Heart left ventricle (tissue), 16 donors: ENCODE measurements at places on chromosomes 5 and 9. TPM values are rescaled to one million over a fixed set of nuclear protein-coding genes. Genes with fewer than 3 reads are reported as not detected.

DNA sequence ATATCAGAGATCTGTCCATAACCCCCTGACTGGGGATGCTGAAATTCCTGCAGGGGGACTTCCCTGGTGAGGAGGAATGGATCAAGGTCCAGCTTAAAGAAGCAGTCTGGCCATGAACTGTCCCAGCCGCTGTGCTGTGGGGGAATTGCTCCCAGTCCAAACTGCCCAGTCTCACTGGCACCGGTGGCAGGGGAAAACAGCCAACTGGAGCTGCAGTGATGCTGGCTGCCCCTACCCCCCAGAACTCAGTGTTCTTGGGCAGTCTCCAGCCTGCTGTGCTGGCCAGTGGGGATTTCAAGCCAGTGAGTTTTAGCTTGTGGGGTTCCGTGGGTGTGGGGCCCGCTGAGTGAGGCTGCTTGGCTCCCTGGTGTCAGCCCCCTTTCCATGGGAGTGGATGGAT, 306.5 kb upstream of the RPS23 start:
- H3K4me3 ChIP-seq, result no peak overlapping the region
- DNase-seq, result no peak
- no peak overlapping the region for H3K27ac ChIP-seq
- H3K4me1 ChIP-seq, result no peaks in the 10 kb centered on the region

Gene DMGDH
- 3.1 TPM for total RNA-seq

Gene PLK2
- total RNA-seq, result 100 TPM

- peaks cover 26% of the 10 kb centered on the region for H3K4me1 ChIP-seq
- H3K4me3 ChIP-seq, result no peak overlapping the region
- peaks cover 11% of the 10 kb centered on the region for H3K36me3 ChIP-seq
- no peak overlapping the region for H3K27ac ChIP-seq
- H3K27me3 ChIP-seq, result no peaks in the 10 kb centered on the region
Observed at GRCh38 chr5:138844812-138845513, 30.2 kb downstream of the LRRTM2 start.

Gene LRRC26
- total RNA-seq, result not detected

Gene GADD45G
- 45.5 TPM for total RNA-seq

Gene LEAP2
- total RNA-seq, result 0.67 TPM

GRCh38 chr5:168853972-168854371, 274.8 kb upstream of the PANK3 start:
- H3K27ac ChIP-seq, result no peak overlapping the region
- no peaks in the 10 kb centered on the region for H3K27me3 ChIP-seq
- DNase-seq, result no peak
- no peaks in the 10 kb centered on the region for H3K36me3 ChIP-seq
- H3K4me3 ChIP-seq, result no peak overlapping the region
- H3K4me1 ChIP-seq, result no peaks in the 10 kb centered on the region

- no peak overlapping the region for H3K27ac ChIP-seq
- H3K27me3 ChIP-seq, result no peaks in the 10 kb centered on the region
- H3K36me3 ChIP-seq, result no peaks in the 10 kb centered on the region
- no peak overlapping the region for H3K4me3 ChIP-seq
Observed at GRCh38 chr5:93436083-93436482, 144.9 kb downstream of the NR2F1-AS1 start.

- no peaks in the 10 kb centered on the region for H3K36me3 ChIP-seq
- DNase-seq, result peak; percentile 43
- H3K4me1 ChIP-seq, result no peaks in the 10 kb centered on the region
- no peak overlapping the region for H3K27ac ChIP-seq
- no peak overlapping the region for H3K4me3 ChIP-seq
Observed at GRCh38 chr5:67493676-67494075, 297.1 kb upstream of the CD180 start.

GRCh38 chr5:99379187-99379586, 450.4 kb upstream of the CHD1 start:
- H3K27ac ChIP-seq, result no peak overlapping the region
- no peaks in the 10 kb centered on the region for H3K36me3 ChIP-seq
- no peaks in the 10 kb centered on the region for H3K27me3 ChIP-seq
- H3K4me3 ChIP-seq, result no peak overlapping the region
- DNase-seq, result no peak
- H3K4me1 ChIP-seq, result no peaks in the 10 kb centered on the region

DNA sequence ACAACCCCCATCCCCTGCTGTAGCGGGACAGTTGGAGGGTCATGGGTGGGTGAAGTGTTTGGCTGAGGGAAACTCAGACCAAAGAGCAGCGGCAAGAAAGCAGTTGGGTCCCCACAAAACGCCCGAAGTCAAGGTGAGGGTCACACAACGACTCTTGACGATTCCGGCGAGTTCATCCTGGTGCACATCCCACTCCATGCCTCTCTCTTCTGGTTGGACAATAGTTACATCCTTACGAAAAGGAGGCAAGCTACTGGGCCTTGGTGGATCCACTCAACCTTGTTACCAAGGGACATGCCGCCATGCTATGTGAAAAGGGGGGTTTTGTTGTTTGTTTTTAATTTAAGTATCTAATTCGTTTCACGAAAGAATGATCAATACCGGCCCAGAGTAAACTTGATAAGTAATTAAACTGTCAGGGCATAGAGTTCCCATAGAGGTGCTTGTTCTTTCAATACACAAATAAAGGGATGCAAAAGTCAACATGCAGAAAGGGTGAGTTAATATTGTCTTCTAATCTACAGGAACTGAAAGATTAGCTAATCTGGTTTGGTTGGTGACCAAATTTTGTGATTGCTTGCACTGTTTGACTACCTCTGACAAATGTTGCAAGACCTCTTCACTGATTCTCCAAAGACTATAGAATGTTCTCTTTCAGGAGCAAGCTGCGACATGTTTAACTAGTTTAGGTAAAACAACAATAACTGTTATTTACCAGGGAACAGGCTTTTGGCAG, 732 bp upstream of the SMIM15 start:
- H3K27me3 ChIP-seq, result no peaks in the 10 kb centered on the region
- H3K4me3 ChIP-seq, result peak overlapping the region; percentile 82
- no peaks in the 10 kb centered on the region for H3K4me1 ChIP-seq
- H3K27ac ChIP-seq, result peak overlapping the region; percentile 93

DNA sequence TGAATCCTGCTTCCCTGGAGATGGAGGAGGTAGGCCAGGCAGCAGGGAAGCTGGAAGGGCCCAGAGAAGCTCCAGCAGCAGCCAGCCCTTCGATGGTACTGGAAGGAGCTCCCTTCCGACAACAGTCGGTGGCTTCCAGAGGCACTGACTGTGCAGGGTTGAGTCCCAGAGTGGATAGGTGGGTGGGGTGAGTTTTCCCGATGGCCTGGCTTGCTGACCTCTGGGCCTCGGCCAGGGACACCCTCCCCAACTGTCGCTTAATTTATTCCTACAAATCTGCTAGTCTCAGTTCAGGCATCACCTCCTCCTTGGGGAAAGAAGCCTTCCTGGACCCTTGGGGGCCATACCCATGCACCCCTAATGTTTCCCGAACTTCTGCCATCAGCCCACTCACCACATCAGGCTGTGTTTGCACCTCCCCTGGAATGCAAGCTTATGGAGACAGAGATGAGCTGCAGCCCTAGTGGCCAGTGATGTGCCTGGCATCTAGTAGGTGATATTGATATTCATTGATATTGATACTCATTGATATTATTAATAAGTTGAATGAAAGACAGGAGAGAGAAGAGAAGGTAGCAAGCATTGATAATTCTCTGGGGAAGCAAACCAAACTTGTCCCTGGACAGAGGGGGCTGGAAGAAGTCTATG, 104.6 kb upstream of the BOD1 start:
- no peaks in the 10 kb centered on the region for H3K36me3 ChIP-seq
- no peak overlapping the region for H3K4me3 ChIP-seq

GRCh38 chr5:431001-431710, 11.8 kb upstream of the EXOC3 start:
- peaks cover 15% of the 10 kb centered on the region for H3K27me3 ChIP-seq
- H3K4me1 ChIP-seq, result no peaks in the 10 kb centered on the region
- H3K27ac ChIP-seq, result no peak overlapping the region
- H3K4me3 ChIP-seq, result no peak overlapping the region

Gene PTPN3
- 52.3 TPM for total RNA-seq

- H3K27ac ChIP-seq, result no peak overlapping the region
- H3K27me3 ChIP-seq, result peaks cover 13% of the 10 kb centered on the region
- no peaks in the 10 kb centered on the region for H3K36me3 ChIP-seq
- H3K4me1 ChIP-seq, result peaks cover 42% of the 10 kb centered on the region
Observed at GRCh38 chr9:34594177-34594576, 4.7 kb upstream of the CNTFR start.

Gene AIF1L
- total RNA-seq, result 12.1 TPM

- H3K4me3 ChIP-seq, result no peak overlapping the region
- H3K27me3 ChIP-seq, result no peaks in the 10 kb centered on the region
- H3K27ac ChIP-seq, result no peak overlapping the region
- H3K36me3 ChIP-seq, result no peaks in the 10 kb centered on the region
- DNase-seq, result no peak
Observed at GRCh38 chr5:115573133-115573532, 28.6 kb upstream of the FEM1C start.

DNA sequence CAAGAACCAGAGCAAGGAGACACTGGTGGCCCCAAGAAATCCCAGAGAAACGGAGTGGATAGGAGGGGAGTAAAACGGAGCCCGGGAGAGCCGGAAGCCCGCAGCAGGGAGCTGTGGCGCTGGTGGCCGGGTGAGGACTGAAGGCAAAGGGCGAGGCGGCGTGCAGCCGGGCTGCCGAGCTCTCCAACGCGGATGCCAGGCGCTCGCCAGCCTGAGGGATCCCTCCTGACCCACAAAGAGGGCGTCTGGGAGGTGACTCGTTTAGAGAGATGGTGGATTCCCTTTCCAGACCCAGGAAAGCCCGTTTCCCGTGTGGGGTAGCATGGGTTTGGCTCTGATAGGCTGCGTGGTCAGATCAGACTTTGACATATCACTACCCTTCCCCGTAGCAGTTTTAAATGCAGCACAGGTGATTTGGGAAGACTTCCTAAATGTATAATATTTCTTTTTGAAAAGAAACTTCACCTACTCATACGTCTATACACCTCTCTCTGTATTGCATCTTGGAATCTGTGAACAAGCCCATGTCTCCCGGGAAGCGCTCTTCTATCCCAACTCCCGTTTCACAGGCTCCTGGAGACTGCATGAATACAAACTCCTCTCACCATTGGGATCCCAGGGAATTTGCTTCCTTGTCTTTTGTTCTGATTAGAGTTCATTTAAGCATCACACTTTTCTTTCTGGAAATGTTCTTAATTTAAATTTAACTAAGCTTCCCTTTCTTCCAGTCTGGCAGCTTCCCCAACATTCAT, 158.1 kb downstream of the C9orf152 start:
- DNase-seq, result peak; percentile 69
- peak overlapping the region; percentile 35 for H3K27ac ChIP-seq
- no peaks in the 10 kb centered on the region for H3K27me3 ChIP-seq

DNA sequence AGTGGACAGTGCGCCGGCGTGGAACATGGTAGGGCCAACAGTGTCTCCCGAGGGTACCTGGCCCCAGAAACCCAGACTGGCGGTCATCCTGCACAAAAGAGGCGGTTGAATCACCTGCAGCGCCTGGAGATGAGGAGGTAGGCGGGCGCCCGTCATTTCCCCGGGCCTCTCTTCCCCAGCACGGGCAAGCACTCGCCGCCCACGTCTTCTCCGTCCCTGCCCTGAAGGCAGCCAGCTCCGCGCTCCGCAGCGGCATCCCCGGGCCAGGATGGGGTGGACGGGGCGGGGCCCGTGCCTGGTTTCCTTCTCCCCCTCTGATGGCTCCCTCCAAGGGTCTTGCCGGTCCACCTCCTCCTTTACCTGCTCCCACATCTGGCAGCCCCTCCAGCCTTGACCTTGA, 27.1 kb upstream of the N4BP3 start:
- DNase-seq, result peak; percentile 18
- H3K4me1 ChIP-seq, result no peaks in the 10 kb centered on the region
- no peaks in the 10 kb centered on the region for H3K36me3 ChIP-seq
- no peak overlapping the region for H3K4me3 ChIP-seq

DNA sequence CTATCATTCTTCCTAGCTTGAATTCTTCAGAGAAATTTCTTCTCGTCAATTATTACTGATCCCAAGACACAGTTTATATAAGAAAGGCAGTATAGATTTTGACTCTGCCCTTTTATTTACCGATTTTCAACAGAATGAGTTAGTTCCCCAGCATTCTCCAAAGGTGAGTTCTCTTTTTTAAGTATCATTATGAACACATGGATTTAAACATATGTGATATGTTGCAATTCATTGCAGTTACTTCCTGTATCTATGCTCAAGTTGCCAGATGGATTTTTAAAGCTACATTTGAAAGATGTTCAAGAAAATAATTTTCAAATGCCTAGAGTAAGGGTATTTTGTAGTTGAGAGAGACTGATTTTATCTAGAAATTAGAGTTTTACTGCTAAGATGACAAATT, 8.4 kb downstream of the WDR41 start:
- H3K4me1 ChIP-seq, result no peaks in the 10 kb centered on the region
- H3K4me3 ChIP-seq, result no peak overlapping the region
- no peak overlapping the region for H3K27ac ChIP-seq

DNA sequence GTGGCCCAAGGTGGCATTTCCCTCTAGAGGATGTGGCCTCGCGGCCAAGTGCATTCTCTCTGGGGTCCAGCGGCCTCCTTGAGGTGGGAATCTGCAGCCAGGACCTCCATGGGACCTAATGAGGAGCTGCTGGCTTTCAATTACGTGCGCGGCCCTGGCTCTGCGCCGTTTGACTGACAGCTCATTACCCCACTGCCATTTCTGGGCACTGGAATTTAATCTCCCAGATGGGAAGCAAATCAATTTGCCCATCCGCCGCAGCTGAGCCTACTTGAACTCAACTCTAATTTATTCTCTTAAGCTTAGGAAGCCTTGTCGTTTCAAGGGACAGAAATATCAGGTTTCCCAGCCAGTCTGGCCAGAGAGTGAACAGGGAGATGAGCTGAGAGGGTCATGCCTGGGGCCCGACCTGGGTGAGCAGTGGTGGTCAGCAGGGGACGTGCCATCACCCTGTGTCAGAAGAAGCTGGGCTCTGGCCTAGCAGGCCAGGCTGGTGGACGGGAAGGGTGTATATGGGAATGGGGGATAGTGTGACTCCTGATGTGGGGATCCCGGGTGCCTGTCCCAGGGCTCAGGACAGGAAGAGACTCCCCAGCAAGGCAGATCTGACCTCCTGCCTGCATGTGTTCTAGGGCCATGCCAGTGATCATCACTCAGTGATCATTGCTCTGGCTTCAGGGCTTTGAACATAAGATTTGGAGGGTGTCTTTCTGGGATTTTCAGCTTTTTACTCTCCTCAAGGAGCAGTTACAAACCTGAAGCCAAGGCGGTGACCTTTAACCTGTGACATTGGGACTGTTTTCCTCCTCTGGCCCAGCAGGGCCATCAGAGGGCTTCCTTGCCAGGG, 69.7 kb downstream of the MACROH2A1 start:
- H3K36me3 ChIP-seq, result peaks cover 28% of the 10 kb centered on the region
- H3K4me1 ChIP-seq, result no peaks in the 10 kb centered on the region
- no peak overlapping the region for H3K4me3 ChIP-seq
- DNase-seq, result no peak

DNA sequence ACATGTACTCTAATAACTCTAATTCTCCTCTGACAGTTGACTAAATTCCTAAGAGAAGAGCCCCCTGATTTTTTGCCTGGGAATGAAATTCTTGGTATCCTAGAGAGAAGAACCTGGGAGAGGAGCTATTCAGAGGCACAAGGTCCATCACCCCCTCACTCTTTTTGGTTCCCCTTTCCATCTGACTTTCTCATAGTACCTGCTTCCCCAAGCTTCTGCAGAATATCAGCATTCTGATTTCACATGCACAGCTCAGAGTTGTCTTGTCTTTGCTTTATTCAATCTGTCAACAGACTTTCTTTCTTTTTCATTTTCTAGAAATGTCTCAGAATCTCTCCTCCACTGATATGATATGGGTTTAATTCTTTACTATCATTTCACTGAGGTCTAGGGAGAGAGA, 141.5 kb upstream of the FBXL17 start:
- no peak overlapping the region for H3K4me3 ChIP-seq
- no peak for DNase-seq
- H3K27ac ChIP-seq, result no peak overlapping the region
- H3K27me3 ChIP-seq, result no peaks in the 10 kb centered on the region
- H3K36me3 ChIP-seq, result no peaks in the 10 kb centered on the region
- H3K4me1 ChIP-seq, result no peaks in the 10 kb centered on the region

Gene ADAMTS19
- total RNA-seq, result 0.50 TPM
